ENCODE measurements at places on chromosomes 13 and 19.

DNA sequence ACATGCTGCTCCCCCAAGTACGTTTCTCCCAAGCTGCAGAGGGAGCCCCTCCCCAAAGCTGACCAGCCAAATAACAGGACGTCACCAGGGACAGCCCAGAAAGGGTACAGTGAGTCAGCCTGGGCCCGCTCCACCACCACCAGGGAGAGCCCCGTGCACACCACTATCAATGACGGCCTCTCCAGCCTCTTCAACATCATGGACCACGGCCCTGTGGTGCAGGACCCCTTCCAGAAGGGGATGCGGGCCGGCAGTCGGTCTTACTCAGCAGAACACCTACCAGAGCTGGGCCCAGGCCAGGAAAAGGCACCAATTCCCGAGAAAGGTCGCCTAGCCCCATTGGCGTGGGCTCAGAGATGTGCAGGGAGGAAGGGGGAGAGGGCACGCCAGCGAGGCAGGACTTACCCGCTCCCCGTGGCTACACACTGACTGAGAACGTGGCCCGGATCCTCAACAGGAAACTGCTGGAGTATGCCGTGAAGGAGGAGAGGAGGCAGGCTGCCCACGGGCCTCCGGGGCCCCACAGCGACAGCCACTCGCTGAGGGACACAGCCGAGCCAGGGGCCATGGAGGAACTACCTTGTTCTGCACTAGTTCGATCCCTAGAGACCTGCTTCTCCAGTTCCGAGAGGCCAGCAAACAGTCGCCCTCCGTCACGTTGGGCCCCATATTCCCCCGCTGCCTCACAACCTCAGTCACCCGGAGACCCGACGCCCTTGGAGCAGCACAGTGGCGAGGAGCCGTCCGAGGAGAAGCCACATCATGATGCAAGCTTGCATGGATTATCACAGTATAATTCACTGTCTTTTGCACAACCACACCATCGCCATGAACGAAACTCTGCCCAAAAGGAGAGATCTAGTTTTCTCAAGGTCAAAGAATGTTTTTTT is 815.9 kb upstream of the KLHL1 start:
- no peak for DNase-seq

DNA sequence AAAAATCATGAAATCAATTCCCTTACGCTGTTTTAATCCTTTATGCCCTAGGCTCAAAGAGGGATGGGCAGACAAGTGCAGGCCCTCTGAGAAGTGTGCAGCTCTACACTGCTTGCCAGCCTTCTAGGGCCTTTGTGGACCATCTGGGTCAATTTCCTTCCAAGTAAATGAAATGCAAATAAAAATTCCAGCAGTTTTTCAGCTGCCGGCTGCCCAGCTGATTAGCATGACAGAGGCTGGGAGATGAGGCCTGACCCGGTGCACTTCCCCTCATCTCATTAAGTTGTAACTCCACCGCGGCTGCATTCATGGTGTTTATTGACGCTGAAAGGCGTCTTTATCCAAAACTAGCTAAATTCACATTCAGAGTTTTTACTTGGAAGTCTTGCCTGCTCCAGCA is 47.5 kb upstream of the GSX1 start:
- DNase-seq = no peak

GRCh38 chr19:35362261-35363000 is 4.2 kb downstream of the FFAR3 start:
- DNase-seq = no peak

GRCh38 chr19:44974857-44975256 is 19.7 kb downstream of the CLPTM1 start:
- no peak for DNase-seq

DNA sequence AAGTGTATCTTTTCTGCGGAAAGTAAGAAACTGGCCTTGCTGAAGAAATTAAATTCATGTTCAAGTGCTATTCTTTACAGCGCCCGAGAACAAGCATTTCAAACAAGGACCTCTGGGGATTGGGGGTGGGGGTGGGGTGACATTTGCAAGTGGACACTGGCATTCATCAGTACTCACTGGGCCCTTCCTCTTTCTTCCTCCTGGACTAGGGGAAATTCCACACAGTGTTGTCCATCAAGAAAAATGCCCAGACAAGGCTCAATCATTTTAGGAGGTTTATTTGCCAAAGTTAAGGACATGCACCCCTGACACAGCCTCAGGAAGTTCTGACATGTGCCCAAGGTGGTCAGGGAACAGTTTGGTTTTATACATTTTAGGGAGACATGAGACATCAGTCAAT is 22.9 kb upstream of the OR10H1 start:
- DNase-seq = no peak

GRCh38 chr19:52190487-52191293 is 838 bp downstream of the PPP2R1A start:
- DNase-seq = no peak

GRCh38 chr13:71303144-71303543 is 563.9 kb downstream of the DACH1 start:
- DNase-seq = no peak

GRCh38 chr19:11261971-11262839 is at the start of gene DOCK6:
Gene DOCK6 (minus strand): TSS chr19:11262524. CDS start chr19:11262440, 84 bp downstream.
- no peak for DNase-seq

DNA sequence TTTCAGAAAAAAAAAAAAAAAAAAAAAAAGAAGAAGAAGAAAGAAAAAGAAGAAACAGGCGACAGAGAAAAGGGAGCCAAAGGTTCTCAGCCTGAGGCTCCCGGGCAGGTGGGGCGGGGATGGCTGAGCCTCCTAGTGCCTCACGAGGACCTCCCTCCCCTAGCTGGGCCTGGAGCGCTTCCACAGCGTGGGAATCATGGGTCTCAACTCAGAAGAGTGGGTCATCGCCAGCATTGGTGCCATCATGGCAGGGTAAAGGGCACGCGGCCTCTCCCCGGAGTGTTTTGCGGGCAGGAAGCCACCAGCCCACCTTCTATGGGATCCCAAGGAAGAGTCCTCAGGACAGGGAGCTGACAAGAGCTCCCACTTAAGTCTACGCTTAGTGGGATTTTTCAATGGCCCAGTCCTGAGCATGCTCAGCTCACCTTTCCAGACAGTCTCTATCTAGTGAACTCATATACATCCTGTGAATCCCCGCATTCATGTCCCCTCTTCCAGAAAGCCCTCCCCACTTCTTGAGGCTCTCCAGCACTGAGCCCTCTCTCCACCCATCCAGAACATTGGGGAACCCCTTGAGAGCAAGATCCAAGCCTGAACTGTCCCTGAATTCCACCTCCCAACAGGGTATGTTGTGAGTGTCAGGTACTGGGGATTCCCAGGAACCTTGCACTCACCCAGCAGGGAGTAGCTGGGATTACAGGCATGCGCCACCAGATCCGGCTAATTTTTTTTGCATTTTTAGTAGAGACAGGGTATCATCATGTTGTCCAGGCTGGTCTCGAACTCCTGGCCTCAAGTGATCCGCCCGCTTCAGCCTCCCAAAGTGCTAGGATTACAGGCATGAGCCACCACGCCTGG is 69.6 kb downstream of the ACSBG2 start:
- DNase-seq = no peak
